ENCODE measurements at places on chromosomes 6 and 20. TPM values are rescaled to one million over a fixed set of nuclear protein-coding genes. Genes with fewer than 3 reads are reported as not detected.

Gene TBX18
- 8.3 TPM for polyA plus RNA-seq

Gene OR2H1
- polyA plus RNA-seq: not detected

Gene TOX2
- 38.0 TPM for polyA plus RNA-seq

- DNase-seq: no peak
Measured at GRCh38 chr6:120405947-120406346, 928.3 kb downstream of the TBC1D32 start.

GRCh38 chr6:70956191-70956450, 739 bp downstream of the B3GAT2 start:
- DNase-seq: no peak

GRCh38 chr20:2822073-2822472, 5.9 kb downstream of the TMEM239 start:
- no peak for DNase-seq

Data from urinary bladder (tissue), 4 donors.